ENCODE measurements at places on chromosomes 5 and 9.
A peak's percentile ranks its signal among the peaks of the same experiment; 100 is the strongest.

GRCh38 chr5:148397968-148398595 lies 14.3 kb downstream of the FBXO38 start:
- no peak for DNase-seq

DNA sequence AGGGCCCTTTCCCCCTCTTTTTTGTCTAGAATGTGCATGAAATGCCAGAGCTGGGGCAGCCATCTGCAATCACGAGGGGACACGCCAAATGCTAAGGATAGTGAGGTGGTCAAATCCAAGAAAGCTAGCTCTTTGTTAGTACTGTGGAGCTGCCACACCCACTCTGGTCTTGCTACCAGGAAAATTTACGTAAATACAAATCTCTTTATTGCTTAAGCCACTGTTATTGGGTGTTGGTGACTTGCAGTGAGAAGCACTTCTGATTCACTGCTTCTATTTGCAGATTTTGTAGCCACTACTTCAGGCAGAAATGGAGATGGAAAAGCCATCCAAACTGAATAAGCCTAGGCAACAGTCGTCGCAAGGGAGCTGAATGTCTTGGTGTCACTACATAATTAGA lies 25.6 kb upstream of the SUSD1 start:
- DNase-seq: no peak

DNA sequence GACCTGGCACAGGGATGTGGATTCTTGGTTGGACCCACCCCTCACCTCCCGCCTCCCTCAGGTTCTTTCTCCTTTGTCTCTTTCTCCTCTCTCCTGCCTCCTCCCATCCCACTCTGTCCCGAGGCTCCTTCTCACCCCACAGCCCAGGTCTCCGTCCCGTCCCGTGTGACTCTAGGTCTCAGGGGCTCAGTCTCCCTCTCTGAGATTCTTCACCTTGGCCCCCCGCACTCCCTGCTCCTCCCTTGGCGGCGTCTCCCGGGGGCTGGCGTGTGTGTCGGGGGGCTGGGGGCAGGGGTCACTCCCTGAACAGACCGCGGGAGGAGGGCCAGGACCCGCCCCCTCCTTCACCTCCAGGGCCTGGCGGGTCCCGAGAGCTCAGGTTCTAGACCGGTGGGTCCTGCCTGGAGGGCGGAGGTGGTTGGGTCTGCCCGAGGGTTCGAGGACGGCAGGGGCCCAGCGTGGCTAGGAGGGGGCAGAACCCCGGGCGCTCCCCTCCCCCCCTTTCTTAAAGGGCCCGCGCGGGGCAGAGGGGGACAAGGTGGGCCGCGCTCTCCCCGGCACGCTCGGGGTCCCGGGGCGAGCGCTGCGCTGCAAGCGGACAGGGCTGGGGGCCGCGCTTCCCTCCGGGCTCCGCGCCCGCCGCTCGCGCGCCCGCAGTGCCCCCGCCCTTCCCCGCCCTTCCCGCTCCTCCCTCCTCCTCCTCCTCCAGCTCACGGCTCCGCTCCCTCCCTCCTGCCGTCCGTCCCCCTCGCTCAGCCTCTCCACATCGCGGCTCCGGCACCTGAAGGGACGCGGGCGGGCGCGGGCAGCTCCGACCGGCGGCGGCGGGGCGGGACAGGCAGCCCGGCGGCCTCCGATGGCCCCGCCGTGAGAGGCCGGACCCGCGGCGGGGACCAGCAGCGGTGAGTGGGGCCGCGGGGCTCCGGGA lies at the start of gene PSD2:
PSD2 (plus strand) TSS at position 735 of the 928 bp plus-strand sequence. CDS start 13,633 bp downstream, outside the sequence.
- DNase-seq: peak; percentile 25

DNA sequence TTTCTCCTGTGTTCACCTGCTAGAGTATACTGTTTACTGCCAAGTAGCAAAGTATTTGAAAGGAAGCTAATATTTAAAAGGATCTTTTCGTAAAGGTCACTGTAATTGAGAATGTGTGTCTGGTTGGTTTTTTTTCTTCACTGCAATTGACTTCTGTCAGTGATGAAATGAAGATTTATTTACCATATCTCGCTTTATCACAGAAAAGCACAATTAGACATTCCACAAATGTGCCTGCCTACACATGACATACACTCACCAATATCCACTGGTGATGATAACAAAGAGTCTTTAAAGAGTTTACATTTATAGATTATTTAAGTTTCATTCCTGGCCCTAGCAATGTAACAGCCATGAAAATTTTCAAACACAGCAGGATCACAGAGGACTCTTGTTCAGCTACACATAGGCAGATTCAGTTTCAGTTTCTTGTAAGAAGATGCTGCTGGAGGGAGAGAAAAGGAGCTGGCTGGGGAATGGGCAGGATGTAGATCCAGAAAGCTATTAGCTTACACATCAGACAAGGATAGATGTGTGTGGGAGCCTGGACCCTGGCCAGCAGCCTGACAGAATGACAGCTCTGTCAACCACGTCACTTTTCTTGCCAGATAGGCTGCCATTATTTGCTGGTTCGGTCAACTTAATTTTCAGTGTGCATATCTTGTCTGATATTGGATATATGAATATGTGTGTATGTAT lies 104.0 kb downstream of the GDNF start:
- DNase-seq: no peak

DNA sequence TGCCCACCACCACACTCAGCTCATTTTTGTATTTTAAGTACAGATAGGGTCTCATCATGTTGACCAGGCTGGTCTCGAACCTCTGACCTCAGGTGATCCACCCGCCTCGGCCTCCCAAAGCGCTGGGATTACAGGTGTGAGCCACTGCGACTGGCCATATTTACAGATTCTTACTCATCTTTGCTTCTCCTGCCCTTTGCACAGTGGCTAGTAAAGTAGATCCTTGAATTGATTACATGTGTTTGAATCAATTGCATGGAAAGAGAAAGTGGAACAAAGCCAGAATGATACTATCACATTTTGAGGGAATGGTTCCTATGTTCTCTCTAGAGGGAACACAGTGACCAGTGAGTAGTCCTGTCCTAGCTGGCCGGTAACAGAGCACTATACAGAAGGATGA lies 15.4 kb downstream of the KLF4 start:
- no peak for DNase-seq

- no peak for DNase-seq
Observed at GRCh38 chr5:91166059-91166807, 216.9 kb downstream of the ARRDC3 start.

DNA sequence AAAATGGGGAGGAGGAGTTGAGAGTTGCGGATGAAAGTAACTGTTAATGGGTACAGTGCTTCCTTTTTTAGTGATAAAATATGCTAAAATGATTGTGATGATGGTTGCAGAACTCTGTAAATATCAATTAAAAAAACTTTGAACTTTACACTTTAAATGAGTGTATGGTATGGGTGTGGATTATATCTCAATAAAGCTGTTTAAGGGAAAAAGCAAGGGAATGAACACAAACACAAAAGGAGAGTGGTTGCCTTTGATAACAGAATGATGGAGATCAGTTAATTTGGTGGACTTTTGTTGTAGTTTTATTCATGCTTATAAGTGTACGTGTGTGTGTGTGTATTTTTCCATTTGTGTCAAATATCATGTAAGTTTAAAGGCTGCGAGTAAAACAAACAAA lies 186.1 kb downstream of the ZNF608 start:
- DNase-seq: no peak

GRCh38 chr5:15338546-15338945 lies 161.4 kb upstream of the FBXL7 start:
- no peak for DNase-seq
